ENCODE measurements at places on chromosomes 5 and 9.

GRCh38 chr5:141846031-141846430 lies 32.2 kb downstream of the PCDH1 start:
- DNase-seq, result no peak

GRCh38 chr9:108270051-108270450 lies 585.7 kb downstream of the ACTL7B start:
- no peak for DNase-seq

DNA sequence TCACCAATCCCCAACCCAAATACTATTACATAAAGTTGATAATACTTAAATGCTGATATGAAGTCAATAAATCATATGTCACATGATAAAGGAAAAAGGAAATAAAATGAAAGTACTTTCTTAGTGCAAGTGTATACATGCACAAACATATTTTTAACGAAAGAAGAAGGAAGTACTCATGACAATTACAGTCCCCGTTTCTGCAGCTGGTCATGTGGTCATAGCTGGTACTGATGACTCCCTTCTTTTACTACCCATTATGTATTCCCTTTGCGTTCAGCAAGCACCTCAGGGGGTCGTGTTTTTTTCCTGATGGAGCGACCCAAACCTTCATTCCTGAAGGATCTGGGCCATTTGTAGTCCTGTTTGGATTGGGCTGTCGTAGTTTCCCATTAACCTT lies 27.3 kb downstream of the CENPP start:
- no peak for DNase-seq

- DNase-seq, result no peak
Measured at GRCh38 chr5:10577371-10578292, 13.8 kb downstream of the ANKRD33B start.

DNA sequence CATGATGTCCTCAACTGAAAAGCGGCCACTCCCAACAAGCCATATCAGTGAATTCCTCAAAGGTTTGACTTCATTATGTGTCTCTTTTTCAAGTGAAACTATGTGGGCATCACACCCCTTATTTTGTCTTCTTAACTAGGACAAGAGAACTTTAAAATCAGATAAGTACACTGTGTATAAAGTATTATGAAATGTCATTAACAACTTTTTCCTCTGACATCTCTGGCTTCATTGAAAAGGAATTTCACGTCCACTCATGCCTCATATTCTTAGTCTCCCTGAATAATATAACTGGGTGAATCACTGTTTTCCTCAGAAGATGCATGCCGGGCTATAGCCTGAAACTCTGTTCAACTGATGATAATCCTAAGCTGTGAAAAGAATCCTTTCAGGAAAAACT lies 415.8 kb downstream of the ACTL7B start:
- DNase-seq, result no peak

- no peak for DNase-seq
Measured at GRCh38 chr9:109579191-109579948, 81.3 kb upstream of the PTPN3 start.

GRCh38 chr5:124650147-124650561 lies 96.3 kb downstream of the ZNF608 start:
- no peak for DNase-seq

DNA sequence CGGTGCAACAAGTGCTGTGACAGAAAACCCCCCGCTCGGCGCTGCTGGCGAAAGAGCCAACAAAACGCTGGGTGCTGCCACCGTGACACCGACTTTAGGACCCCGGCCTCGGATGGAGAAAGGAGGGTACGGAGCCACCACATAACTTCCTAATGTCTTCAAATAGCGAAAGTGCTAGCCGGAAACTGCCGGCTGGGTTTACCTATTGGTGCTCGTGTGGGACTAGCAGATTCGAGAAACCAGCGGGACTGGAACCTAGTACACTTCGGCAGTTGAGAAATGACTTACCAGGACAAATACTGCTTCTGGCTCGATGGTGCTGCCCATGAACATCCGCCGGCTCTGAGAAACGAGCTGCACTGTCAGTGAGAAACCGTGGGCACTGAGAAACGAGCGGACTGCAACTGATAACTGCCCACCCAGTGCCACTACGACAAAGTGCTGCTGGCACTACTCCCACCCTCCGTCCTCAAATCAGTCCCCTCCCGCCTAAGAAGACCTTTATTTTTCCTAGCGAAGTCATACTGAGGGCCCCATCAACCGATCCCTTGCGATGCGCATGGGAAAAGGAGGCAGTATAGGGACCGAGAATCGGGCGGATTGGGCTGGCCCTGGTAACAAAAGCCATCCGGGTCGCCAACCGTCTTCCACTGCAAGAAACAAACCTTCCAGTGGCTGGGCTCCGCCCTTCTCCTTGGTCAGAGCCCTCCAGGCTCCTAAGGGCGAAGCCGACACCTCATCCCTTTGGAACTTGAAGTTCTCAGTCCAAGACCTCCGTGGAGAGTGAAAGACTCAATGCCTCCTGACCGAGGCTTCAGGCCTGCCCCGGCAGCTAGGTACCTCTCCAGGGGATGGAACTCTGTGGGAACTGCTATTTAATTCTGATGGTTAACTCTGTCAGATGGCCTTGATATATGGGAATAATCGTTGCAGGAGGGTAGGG lies 27.0 kb upstream of the ANXA2R start:
- DNase-seq, result peak; percentile 82

DNA sequence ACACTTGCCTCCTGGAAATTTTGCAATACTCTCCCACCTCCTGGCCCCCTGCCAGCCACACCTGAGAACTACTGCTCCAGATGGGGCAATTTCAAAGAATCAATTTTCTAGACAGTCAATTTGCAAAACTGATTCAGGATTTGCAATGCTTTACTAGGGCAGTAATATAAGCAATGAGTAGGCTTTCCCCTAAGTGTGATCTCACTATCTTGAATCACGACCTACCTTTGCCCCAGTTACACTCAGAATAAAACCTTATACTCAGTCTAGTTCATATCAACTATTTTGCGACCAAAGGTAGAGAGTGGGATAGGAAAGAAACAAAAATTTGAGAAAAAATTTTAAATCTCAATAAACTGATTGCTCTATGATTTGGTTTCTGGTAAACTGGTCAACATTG lies 54.4 kb downstream of the DROSHA start:
- no peak for DNase-seq

DNA sequence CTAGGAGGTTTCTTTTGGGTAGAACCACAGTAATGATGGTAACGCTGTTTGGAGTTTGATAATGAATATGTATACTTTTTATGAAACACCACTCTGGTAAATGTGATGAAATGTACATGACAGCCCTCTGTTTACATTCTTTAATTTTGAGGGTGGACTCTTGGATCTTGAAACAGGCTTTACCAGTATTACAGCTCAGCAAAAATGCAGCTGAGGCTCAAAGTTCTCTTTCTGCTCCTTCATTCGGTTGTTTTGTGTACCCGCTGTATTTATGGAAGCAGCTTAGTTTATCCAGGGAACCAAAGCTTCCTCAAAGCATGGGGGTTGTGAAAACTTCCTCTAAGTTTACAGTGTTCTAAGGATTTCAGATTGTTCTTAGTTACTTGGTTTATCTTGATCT lies 11.1 kb downstream of the GAPVD1 start:
- DNase-seq, result no peak

DNA sequence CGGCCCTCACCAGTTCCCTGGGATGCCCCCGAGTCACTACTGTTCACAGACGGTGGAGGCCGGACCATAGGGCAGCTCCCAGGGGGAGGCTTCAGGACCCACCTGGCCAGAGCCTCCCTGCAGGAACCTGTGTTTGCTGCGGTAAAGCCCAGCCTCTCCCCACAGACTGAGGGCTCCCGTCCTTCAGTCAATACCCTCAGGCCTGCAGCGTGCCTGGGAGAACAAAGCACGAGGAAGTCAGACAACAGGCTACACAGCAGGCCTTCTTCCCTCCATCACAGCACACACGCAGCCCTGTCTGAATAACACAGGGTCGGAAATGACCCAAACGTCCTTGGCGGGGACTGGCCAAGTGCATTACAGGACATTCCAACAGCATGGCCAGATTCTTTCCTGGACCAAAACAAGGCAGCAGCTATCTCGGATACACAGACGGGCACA lies 34.4 kb downstream of the COL23A1 start:
- no peak for DNase-seq

GRCh38 chr5:69007726-69008368 lies 86.0 kb upstream of the SLC30A5 start:
- peak; percentile 51 for DNase-seq

GRCh38 chr9:124140941-124141568 lies 116.7 kb upstream of the NEK6 start:
- DNase-seq, result no peak

DNA sequence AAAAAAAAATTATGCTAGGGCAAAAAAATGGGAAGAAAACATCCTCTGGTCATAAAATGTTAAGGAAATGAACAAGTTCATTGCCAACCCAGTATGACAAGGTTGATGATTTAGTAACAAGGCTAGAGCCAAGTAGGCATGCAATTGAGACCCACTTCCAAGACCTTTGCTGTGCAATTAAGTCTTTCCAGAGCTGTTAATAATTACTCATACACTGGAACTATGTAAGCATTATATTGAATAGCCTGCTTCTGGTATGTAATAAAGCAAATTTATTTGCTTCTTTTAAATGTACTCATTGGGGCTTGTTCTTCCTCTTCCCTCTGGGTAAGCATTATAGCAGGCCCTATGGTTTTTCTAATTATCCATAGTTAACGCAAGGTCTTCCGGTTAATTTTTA lies 32.5 kb upstream of the SNAPC3 start:
- no peak for DNase-seq

GRCh38 chr9:69115621-69116020 lies 58.5 kb upstream of the TJP2 start:
- DNase-seq, result no peak

DNA sequence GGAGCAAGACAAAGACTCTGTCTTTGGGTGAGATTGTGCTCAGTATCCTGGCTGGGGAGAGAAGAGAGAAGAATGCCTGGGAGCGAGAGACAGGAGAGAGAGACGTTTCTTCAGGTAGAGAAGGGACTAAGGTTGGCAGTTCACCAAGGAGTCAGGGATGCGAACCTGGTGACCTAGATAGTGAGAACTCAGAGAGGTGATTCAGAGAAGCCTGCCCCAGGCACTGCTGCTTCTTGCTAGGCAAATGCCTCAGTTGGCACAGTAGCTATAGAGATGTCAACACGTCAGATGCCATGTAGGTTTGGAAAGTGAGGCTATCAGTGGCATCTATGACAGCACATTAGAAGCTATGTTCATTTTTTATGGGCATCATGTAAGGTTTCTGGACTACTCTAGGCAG lies 231.6 kb upstream of the VLDLR start:
- no peak for DNase-seq

GRCh38 chr5:65779643-65780042 lies 57.6 kb downstream of the NLN start:
- no peak for DNase-seq

- no peak for DNase-seq
Measured at GRCh38 chr9:1554081-1555035, 460.8 kb upstream of the SMARCA2 start.

DNA sequence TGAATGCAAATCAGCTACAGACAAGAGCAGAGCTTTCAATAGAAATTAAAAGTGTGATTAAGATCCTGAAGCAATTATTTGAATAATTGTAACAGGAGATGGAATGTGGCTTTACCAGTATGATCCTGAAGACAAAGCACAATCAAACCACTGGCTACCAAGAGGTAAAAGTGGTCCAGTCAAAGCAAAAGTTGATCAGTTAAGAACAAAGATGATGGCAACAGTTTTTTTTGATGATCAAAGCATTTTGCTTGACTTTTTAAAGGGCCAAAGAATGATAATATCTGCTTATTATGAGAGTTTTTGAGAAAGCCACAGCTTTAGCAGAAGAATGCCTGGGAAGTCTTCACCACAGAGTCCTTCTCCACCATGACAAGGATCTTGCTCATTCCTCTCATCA lies 409.2 kb downstream of the CSNK1G3 start:
- no peak for DNase-seq

GRCh38 chr9:17117372-17117771 lies 17.5 kb upstream of the CNTLN start:
- DNase-seq, result no peak

- no peak for DNase-seq
Measured at GRCh38 chr5:113450462-113450861, 15.7 kb upstream of the TSSK1B start.

DNA sequence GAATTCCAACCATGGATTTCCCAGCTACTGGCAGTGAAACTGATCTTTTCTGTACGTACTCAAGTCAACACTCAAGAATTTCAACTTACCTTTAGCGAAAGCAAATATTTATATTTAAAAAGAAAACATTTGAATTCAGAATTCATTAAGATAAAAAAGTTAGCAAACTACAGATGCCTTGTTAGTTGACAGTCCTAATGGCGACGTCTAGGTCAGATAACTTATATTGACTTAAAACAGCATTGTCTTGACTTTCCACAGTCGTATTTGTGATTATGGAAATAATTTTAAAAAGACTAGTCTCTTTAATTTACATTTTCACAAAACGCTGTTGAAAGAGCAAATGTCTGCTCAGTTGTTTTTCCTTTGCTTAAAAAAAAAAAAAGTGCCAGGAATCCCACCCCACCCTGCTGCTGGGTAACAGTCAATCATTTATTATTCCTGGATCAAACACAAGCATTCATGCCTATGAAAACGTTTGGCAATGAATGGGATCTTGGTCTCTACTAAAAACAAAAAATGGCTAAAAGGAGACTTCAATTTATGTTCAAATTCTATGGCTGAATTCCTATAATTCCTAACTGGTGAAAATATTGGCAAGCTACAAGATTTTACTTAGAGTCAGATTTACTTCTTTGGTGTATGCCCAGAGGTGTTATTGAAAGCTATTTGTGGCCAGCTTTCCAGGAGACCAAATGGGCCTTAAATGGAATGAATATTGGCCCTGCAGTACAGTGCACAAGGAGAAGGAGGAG lies 22.0 kb downstream of the OR2S2 start:
- DNase-seq, result no peak

- no peak for DNase-seq
Measured at GRCh38 chr5:57710126-57710525, 227.5 kb upstream of the ACTBL2 start.

DNA sequence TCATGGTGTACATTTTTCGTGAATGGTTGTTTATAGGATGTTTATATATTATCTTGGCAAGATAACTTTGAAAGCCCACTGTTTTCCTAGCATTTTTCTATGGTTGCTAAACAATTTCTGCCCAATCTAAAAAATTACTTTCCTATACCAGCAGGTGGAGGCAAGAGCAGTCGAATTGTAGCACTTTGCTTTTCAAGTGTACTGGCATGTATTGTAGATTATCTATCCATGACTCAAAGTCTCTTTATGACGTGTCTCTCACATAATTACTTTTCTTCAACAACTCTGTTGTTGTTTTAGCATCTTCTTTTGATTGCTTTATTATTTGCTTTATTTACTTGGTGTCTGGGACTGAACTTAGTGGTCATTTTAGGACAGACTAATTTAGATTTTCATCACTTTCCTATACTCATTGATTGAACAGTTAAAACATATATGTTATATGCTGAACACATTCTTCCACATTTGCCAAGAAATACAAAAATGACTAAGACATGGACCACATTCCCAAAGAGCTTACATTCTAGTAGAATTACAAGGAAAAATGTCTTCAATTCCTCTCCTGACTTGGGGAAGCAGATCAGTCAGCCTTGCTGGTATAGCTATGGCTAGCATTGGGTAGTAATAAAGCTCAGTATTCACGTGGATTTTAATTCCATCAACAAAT lies 20.7 kb downstream of the NLN start:
- no peak for DNase-seq

Measured in stimulated activated CD8-positive, alpha-beta memory T cell treated with anti-CD3 and anti-CD28 coated beads, Interleukin-7, amount 100 ng/mL, for 1 hour (primary cell).